ENCODE measurements at places on chromosomes 3 and 15.

DNA sequence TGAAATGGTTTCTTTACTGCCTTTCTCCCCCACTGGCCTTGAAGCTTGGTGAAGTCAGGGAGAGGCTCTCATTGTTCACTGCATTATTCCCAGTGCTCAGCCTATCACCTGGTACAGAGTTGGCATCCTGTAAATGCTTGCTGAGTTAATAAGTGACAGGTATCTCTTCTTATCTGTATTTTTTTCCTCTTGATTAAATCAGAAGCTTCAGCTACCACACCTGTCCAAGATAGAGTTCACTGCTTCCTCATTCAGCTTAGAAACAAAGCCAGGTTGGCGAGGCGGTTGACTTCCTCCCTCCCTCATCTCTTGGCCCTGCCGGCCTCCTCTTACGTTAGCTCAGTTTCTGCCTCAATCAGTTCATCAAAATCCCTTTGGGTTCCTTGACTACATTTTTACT is 142.8 kb downstream of the LIPC start:
- DNase-seq: no peak

GRCh38 chr3:99541181-99541580 is 97.2 kb upstream of the COL8A1 start:
- DNase-seq: no peak

GRCh38 chr3:121835465-121835801 is 424 bp downstream of the EAF2 start:
- no peak for DNase-seq

- no peak for DNase-seq
Measured at GRCh38 chr15:90001062-90001682, at the start of gene ZNF710. Gene ZNF710 (plus strand): TSS chr15:90001324. CDS start chr15:90067138, 65,814 bp downstream.

GRCh38 chr15:66461917-66462316 is 35.6 kb downstream of the SNAPC5 start:
- DNase-seq: no peak

DNA sequence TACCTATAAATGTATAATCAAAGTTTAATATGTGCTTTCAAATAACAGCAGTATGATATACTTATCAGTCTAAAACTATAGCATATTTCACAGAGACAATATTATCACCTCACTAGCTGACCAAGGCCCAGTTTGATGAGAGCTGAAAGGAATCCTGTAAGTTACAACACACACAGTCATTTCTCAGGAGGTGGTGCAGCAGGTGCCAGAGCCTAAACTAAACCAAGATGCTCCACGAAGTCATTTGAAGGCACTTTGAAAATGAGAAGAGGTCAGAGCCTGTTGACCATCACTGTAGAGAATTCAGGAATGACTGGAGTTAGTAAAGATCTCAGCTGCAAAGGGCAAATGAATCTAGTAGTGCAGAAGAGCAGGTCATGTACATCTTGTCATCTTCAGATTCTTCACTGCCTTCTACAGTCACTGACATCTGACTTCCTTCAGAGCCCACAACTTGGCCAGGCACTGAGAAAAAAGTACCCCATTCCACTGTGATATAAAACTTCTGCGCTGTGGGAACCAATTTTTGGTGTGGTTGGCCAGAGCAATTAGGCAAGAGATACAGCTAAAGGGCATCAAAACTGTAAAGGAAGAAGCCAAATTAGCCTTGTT is 7.9 kb downstream of the GBE1 start:
- no peak for DNase-seq

- DNase-seq: no peak
Measured at GRCh38 chr3:54445630-54446029, 323.3 kb downstream of the CACNA2D3 start.

DNA sequence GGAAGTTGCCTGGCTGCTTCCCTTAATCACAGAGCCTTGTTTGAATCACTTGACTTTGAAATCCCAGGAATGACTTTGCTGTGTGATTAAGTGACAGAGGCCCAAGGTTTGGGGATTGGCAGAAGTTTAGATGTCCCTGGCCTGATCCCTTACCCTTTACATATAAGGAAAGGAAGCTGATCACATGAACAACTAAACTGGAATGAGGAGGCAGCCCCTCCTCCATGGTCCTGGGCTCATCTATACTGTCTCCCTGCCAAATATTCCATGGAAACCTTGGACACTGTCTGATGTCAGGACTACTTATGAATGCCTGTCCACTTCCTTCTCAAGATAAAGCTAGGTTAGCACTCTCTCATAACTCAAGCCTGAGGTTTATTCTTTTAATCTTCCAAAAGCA is 181.3 kb upstream of the CTDSPL start:
- no peak for DNase-seq

- DNase-seq: no peak
Measured at GRCh38 chr3:17054982-17055343, 170.2 kb downstream of the PLCL2 start.

- DNase-seq: no peak
Measured at GRCh38 chr3:43865887-43866528, 175.3 kb downstream of the ABHD5 start.

GRCh38 chr15:29690765-29691475 is 131.3 kb downstream of the TJP1 start:
- DNase-seq: no peak

DNA sequence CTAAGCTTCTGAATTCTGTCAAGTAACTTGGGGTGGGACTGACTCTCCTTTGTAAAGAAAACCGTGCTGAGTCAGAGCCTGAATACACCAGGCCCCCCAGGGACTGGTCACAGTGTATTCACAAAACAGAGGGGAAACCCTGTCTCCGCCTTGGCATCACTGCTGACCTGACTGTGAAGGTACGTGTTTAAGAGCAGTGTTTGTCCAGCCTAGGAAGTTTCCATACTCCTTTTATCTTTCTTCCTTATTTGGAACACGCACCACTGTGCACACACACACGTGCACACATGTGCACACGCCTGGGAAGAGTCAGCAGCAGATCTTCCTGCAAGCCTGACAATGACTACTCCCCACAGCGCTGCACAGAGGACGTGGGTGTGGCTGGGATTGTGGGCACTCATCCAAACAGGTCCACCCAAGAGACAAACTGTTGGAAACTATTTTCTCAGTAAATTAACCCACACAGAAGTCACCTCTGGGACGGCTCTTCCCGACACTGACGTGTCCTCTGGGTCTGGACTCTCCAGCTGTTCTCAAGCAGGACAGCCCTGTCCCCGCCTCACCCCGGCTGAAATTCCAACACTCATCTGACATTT is 87.7 kb downstream of the ATP10A start:
- DNase-seq: no peak

GRCh38 chr3:39707314-39707909 is 102.0 kb upstream of the MYRIP start:
- DNase-seq: no peak

DNA sequence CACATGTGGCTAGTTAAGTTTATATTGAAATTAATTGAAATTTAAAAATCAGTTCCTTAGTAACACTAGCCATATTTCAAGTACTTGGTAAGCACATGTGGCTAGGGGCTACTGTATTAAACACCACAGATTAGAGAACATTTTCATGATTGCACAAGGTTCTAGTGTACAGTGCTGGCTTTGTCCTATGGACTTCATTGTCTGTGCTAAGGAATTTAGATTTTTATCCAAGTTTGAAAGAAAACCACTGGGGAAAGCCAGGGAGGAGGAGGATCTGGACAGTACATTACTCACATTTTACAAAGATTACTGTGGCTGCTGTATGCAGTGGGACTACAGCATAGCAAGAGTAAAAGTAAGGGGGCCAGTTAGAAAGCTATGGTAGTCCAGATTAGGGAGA is 13.9 kb downstream of the STAC start:
- no peak for DNase-seq

DNA sequence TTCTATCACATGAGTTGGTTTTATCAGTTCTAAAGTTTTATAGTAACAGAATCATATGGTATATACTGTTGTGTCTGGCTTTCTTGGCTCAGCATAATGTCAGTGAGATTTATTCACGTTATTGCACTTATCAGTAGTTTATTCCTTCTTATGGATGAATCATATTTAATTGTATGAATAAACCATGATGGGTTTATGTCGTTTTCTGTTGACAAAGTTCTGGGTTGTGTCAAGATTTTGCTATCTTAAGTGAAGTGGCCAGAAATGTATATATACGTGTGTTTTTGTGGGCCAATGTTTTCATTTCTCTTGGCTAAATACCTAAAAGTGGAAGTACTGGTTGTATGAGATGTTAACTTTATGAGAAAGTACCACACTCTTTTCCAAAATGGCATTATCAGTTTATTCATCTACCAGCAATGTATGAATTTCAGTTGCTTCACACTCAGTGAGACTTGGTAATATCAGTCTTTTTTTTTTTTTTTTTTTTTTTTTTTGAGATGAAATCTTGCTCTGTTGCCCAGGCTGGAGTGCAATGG is 112.4 kb upstream of the DCBLD2 start:
- no peak for DNase-seq

- no peak for DNase-seq
Measured at GRCh38 chr15:81575436-81576123, 201.6 kb upstream of the TMC3 start.

DNA sequence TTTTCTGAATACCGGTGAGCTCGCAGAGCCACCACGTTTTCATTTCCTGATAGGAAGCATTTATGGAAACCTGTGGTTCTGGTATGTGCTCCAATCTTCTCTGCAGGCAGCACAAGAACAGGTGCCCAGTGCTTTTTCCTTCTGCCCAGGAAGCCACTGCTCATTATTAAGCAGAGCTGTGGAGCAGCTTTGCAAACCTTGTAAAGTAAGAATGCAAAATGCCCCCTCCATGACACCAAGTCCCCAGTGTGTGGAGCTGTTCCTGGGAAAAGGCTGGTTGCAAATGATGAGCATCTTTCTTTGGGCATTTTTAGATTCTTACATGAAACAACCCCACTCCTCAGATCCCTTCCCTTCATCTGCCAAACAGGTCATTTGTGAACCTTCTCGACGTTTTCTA is 65.7 kb upstream of the MRPL3 start:
- DNase-seq: no peak

GRCh38 chr3:43022121-43022520 is 43.0 kb downstream of the GASK1A start:
- no peak for DNase-seq

DNA sequence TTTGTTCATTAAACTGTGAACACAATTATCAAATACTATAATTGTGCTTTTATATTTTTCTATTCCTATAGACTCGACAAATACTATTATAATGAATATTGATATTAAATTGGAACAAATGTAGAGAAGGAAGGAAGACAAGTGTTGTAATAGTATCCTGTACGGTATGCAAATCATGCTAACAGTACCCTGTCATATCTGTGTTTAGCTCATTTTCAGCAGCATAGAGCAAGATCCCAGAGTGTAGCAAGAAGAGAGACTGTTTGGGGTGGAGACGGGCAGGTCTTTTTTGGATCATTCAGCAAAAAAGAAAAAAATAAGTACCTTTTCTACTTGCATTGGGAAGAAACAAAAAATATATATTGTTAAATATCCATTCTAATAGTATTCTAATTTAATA is 224.1 kb downstream of the TPRG1 start:
- no peak for DNase-seq

- no peak for DNase-seq
Measured at GRCh38 chr3:46664188-46664970, 29.1 kb downstream of the ALS2CL start.

DNA sequence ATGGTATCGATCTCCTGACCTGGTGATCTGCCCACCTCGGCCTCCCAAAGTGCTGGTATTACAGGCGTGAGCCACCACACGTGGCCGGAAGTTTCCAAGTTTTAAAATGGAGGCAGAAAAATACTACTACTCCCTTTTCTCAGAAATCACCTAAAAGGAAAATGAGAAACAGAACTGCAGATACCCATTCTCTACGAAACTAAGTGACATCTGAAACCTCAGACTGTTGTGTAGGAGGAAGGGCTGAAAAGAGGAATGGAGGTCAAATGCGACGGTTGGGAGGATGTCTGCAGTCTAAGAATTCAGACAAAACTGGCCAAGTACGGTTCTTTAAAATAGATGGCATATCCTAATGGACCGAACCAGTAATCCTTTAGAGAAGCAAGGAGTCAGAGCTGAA is 24.1 kb downstream of the WDR48 start:
- DNase-seq: no peak

GRCh38 chr3:152524198-152525140 is 255.7 kb downstream of the MBNL1 start:
- DNase-seq: no peak

GRCh38 chr3:162956711-162957110 is 1460.1 kb downstream of the OTOL1 start:
- no peak for DNase-seq

DNA sequence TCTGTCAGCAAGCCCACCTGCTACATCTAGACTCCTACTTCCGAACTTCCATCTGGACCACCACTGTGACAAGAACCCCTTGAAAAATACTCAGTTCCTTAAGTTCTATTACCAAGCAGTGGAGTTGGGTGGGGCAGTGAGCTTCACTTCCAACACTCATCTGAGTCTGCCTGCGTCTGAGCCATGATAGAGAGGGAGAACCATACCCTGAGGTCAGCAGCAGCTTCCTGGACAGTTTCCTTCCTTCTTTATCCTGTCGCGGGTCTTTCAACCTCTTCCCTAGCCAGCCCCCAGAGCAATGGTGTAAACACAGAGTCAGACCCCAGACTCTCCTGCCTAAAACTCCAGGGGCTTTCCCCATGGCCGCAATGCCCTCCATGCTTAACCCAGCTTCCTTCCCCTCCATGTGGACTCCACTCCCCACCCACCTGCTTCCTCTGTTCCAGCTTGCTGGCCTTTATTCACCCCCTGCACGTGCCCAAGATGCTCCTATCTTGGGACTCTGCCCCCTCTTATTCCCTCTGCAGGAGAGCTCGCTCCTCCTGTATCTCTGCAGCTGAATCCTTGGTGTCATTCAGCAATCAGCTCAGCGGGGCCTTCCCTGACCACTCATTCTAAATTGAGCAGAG is 211.2 kb downstream of the SHQ1 start:
- DNase-seq: no peak

DNA sequence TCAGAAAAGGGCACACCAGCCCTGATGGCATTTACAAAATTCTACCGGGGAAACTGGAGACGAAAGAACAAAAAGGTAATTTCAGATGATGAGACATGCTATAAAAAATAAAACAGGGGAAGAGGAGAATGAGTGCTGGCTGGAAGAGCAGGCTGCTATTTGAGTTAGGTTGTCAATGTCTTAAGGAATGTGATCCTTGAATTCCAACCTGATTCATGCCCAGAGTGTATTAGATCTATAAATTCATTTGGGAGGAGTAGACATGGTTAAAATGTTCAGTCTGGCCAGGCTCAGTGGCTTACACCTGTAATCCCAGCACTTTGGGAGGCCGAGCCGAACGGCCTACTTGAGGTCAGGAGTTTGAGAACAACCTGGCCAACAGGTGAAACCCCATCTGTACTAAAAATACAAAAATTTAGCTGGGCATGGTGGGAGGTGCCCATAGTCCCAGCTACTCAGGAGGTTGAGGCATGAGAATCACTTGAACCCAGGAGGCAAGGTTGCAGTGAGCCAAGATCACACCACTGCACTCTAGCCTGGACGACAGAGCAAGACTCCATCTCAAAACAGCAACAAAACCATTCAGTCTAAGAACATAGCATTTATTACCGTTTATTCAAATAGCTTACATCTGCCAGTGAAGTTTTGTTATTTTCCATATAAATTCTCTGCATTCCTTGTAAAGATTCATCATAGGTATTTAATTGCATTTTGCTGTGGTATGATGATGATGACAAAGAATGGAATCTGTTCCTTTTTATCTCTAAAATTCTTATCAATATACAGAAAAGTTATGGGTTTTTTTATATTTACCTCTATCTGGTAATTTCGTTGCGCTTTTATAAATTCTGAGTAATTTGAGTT is 126.7 kb upstream of the NR2E3 start:
- no peak for DNase-seq

GRCh38 chr3:168249205-168249549 is 153.5 kb upstream of the GOLIM4 start:
- no peak for DNase-seq
